ENCODE measurements at places on chromosomes 16 and 17.

- no peak for DNase-seq
Observed at GRCh38 chr16:89704281-89704680, 2.8 kb upstream of the SPATA2L start.

DNA sequence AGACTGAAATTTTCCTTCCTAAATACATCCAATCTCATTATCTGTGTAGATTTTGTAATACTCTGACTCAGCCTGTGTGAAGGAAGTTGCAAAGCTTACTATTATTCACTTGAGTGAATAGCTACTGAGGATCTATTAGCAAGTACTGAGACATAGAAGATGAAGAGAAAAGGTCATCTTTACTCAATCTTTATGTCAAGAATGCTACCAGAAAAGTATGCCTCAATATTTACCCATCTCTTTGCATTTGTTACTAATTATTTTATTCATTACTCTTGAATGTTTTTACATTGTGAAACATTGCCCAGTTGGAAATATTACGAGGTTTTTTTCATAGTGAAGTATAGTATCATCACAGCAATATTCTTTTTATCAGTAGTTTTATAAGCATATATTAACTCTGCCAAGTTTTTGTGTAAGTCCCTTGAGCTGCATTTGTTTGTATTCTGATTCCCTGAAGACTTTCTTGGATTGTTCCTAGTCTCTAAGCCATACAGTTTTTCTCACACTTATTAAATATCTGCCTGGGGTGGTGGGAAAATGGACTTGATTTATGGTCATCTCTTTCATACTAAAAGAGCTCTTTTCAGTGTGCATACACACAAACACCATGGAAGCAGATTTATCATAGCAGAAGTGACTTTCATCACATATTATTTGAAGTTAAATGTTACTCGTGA, 110.4 kb downstream of the MRTFB start:
- DNase-seq, result no peak

DNA sequence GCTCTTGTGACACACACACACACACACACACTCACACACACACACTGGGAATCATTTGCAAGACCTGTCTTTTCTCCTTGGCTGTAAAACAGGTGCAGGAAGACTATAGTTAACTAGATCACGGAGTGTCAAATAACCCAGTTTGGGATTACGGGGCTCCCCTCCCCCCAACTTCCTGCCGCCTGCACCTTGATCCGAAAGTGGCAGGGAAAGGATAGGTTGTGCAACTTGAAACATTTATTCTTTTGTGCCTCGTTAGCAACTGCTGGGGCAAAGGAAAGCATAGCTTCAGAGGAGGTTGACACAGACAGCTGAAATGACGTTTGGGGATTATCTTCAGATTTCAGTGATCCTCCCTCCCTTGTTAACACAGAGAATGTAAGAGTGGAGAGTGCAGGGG, 149.5 kb downstream of the NTN1 start:
- DNase-seq, result no peak

DNA sequence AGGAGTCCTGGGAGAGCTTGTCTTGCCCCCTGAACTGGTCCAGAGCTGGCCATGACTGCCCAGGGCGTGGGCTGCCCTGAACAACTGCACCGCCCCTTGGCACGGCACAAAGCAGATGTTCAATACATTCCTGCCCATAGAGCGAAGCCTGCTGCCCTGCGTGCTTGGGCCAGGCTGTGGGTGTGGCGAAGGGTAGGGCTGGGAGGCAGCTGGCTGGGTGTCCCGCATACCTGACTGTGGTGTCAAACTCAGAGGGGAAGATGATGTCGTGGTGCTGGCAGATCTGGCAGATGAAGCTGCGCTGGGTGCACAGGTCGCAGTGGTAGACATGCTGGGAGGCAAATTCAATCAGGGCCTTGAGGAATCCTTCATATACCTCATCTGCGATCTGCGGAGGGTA, 124.2 kb upstream of the SMURF2 start:
- peak; percentile 75 for DNase-seq

- peak; percentile 89 for DNase-seq
Observed at GRCh38 chr16:9008601-9009260, 45.0 kb upstream of the USP7 start.

DNA sequence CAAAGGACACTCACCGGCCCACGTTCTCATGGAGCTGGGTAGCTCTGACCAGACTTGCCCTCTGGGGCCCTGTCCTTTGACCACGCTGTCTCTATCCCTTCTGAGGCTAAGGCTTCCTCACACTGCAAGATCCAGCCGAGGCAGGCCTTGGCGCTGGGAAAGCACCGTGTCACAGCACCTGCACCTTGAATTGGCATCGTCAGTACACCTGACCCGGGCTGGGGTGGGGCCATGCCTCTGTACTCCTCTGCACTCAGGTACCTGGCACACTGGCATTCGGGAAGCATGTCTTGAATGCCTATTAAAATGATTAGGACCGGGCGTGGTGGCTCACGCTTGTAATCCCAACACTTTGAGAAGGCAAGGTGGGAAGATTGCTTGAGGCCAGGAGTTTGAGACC, 6.0 kb downstream of the TBC1D24 start:
- DNase-seq, result no peak

DNA sequence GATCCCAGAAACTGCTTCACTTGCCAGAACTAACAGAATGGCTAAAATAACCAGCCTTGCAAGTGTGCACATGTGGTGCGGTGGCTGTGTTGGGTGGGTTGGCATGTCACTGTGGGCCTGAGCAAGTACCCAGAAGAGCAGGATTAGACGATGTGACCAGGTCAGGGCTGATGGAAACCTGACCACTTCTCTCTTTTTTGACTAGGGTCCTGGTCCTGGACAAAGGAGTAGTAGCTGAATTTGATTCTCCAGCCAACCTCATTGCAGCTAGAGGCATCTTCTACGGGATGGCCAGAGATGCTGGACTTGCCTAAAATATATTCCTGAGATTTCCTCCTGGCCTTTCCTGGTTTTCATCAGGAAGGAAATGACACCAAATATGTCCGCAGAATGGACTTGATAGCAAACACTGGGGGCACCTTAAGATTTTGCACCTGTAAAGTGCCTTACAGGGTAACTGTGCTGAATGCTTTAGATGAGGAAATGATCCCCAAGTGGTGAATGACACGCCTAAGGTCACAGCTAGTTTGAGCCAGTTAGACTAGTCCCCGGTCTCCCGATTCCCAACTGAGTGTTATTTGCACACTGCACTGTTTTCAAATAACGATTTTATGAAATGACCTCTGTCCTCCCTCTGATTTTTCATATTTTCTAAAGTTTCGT, 16.7 kb downstream of the ANKRD40 start:
- no peak for DNase-seq

DNA sequence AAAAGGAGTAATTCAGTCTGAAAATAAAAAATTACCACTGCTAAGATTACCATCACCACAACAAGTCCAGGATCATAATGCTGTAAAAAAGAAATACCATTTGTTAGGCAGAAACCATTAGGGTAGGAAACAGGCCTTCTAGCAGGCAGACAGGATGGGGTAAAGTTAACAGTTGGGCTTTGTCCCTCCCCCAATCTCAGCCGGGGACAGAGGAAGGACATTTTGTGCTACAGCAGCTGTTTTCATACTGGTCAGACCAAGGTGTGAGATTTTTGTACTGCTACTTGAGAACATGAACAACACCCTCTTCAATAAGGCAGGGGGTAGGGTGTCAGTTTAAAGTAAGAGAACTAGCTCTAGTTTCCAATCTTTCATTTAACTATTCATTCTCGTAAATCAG, 49.2 kb upstream of the ITGA2B start:
- peak; percentile 62 for DNase-seq
